ENCODE measurements at places on chromosomes 4 and X.

GRCh38 chr4:181870326-181870725 is 372.9 kb upstream of the TENM3 start:
- no peak for DNase-seq

- no peak for DNase-seq
These were observed 517.2 kb upstream of the ADGRL3 start for GRCh38 chr4:60682901-60683300.

DNA sequence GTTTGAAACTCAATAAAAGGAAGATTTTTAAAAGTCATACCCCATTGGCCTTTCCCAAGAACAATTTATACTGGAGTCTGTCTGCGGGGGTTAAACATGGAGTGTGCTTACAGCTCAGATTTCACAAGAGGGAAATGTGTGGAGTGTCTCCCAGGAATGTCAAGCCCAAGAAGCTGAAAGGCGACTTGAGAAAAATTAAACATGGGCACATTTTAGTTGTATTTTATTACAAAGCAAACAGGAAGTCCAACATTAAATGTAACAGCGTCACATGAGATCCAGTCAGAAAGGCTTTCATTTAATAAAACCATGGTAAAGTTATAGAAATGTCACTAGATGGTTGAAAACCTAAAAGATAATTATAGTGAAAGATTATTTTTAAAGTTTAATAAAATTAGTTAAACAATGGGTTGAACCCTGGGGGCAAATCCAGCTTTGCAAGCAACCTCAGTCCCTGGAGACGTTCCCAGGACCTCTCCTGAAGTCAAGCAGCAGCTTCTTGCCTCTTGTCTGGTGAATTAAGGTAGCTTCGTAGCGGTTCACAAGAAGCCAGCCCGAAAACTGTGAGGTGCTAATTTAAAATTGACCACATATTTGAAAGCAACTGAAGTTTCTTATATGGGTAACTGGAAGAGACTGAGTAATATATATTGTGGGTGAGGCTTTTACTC is 168.4 kb upstream of the EDNRA start:
- DNase-seq: no peak

DNA sequence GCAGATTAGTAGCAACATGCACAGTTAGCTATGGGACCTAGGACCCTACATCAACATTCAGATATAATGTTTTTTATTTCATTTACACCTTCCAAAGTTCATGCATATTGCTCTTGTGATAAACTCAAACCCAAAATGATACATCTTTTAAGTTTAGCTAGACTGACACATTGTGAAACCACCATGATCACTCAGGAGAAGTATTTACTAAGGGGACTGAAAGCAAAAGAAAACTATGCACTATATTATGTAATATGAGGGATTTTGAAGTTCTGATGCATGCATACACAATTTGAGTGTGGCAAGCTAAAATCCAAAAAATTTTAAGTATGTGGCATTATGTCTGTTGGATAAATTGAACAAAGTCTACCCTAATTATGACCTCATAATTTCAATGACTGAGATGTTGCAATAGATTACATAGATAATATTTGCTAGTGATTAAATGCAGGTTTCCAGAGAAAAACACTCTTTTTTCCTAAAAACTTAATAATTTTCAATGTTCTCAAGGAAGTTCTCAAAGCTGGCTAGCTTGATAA is 914.8 kb upstream of the GRIA3 start:
- no peak for DNase-seq

GRCh38 chrX:100731441-100732281 is at the start of gene SYTL4:
Gene SYTL4 (minus strand): TSS chrX:100732121. CDS start chrX:100702037, 30,084 bp downstream.
- no peak for DNase-seq

DNA sequence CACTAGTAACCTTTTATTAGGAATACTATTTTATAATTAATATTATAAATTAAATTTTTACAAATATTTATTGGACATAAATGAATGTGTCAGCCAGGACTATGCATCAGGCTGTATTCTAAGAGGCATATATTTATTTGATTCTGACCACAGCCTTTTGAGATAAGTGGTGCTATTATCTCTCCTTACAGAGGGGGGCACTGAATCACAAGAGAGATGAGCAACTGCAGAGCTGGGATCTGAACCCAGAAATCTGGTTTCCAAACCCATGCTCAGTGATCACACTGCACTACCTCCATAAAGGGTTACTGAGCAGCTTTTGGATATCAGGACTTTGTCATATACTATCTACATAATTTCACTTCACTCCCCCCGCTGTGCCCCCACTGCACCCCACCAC is 322.0 kb downstream of the TMA16 start:
- DNase-seq: no peak

DNA sequence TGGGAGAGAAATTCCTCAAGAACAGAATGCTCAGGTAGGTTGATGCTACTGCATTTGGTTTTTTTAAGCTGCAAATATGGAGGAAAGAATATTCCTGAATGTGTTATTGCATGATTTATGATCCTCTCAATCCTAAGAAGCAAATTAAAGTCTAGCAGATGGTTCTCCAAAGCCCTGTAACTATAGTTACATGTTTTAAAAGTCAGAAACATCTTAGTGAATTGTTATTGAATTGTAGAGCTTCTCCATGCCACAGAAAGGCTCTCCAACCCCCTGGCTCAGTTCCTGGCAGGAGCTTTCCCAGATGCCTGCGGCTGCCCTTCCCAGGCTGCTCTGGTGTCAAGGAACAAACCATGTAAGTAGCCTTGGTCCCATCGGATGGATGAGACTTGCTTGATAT is 227.8 kb upstream of the GATB start:
- no peak for DNase-seq

GRCh38 chr4:8917321-8917811 is 45.7 kb upstream of the HMX1 start:
- DNase-seq: no peak

DNA sequence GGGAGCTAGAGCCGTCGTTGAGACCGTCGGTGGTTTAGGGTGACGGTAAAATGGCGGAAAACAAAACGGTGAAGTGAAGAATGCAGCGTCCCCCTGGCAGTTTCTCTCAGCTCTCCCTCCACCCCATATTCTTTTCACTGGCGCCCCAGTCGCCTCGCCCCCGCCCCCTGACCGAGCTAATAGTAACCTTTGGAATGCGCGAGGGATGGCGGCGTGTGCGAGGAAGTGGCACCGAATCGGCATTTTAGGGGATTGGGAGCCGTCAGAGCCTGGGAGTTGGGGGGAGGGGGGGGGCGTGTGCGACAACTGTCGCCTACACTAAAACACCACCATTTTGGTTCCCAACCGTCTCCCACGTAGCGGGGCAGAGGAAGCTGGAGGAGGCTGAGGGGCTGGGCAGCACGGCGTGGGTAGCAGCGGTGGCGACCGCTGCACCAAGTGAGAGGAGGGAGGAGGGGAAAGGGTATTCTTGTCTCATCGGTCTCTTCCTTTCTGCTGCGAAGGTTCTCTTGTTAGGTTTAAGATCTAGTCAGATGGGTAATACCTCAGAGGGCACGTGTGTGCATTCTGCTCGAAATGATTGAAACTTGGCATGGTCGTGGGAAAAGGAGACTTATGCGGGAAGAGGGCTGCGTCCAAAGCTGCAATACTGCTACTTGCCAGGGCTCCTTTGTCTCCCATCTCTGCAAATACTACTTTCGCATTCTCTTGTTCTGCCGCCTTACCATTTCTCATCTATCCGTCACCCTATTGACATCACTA is 840 bp downstream of the ZNF711 start:
- peak; percentile 29 for DNase-seq

GRCh38 chr4:8727546-8728510 is 135.3 kb downstream of the CPZ start:
- DNase-seq: no peak

DNA sequence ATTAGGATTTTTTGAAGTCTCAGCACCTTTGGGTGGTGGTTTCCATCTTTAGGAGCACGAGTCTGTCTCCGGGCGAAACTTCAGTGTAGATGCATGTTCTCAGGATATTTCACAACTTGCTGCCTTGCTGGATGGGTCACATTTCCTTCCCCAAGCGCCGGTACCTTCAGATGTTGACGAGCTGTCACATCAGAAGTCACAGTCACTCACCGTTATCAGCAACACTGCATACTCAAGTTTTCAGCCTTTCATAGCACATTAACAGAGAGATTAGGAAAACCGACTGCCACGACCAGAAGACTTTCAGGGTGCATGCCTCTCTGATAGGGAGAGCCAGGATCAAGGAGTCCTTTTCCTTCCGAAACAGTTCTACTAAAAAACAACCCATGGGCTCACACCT is 77.8 kb downstream of the SHROOM2 start:
- no peak for DNase-seq

DNA sequence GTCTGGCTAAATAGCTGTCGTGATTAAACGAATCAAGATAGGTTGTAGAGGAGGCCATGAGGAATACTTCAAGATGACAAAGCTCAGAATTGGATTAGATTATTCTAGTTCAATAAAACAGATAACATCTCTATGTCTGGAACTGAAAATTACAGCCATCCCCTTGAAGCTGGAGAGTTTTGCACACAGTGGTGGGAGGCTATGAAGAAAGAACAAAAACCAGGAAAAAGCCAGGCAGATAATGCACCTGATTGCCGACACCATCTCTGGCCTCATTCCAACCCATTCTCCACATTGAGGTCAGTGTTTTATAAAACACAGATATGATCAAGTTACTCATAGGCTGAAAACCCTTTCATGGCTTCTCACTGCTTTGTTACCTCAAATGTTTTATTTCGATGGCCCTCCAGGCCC is 188.3 kb downstream of the RASL11B start:
- no peak for DNase-seq

DNA sequence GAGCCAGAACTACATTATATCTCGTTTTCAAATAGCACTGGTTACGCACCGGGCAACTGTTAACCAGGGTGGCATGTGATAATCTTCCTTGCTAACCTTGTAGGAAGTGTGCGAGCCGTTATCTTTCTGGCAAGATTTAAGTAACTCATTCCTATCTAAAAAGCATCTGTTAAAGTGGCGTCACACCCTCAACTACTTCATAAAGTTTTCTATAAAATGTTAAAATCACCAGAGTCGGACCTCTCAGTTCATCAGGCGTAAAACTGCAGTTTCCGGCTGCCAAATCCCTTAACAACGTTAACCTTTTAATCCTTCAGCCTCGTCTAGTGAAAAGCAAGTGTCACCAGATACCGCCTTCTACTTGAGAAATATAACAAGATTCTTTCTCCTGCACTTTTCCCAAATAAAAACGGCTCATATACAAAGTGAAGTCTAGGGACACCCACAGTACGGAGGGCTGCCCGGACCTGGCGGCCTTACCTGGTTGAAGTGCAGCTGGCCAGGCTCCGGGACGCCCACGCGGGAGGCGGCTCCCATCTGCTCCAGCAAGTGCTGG is 1.2 kb downstream of the SLC39A8 start:
- peak; percentile 41 for DNase-seq

GRCh38 chrX:153889123-153889522 is 3.1 kb upstream of the L1CAM start:
- no peak for DNase-seq

DNA sequence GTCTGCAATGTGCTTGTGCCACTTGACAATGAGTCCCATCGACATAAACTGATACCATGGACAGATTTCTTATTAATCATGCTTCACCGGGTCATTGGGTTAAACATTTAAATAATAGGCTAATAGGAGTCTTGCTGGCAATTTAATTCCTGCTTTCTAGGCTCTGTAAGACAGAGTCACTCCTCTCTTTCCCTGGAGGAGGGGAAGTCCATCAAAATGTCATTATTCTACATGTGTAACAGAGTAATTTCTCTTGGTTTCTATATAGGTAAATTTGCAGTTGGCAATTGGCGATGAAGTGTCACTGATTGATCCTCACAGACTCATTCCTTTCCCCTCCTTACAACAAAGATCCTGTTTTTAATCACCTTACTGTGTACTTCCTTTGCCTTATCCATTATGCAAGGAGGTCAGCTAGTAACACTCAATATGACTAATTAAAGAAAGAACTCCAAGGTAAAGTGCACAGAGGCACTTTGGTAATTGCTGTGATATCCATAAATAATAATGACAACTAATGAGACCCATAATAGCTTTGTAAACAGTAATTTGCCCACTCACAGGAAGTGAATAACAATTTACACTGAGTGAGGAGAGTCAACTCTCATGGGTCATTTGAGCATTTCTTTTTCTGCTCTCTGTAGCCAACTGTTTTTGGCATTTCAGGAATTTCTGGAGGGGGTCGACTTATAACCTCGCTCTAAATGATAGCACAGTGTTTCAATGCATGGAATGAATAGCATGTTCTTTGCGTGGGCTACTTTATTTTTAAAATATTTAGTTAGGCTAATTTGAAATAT is 184.0 kb downstream of the UGT8 start:
- DNase-seq: no peak

DNA sequence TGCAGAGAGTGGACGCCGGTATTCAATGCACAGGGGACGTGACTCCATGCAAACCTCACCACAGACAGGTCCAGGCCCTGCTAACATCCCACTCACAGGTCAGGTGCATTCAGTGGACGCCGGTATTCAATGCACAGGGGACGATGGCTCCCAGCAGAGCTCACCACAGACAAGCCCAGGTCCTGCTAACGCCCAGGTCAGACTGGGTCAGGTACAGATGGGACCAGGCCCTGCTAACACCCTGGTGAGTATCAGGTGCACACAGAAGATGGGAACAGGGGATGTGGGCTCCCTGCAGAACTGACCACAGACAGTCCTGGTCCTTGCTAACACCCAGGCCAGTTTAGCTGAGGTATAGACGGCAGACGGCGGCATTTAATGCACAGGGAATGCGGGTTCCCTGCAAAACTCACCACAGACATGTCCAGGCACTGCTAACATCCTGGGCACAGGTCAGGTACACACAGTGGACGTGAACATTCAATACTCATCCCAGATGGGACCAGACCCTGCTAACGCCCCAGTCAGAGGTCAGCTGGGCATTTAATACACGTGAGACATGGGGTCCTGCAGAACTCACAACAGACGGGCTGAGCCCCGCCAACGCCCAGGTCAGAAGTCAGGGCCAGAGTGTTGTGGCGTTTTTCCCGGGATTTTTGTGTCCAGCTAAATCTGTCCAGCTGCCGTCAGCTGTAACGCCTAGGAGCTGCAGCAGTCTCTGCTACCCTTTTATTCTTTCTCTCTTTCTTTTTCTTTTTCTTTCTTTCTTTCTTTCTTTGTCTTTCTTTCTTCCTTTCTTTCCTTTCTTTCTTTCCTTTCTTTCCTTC is 99.2 kb downstream of the SHOX start:
- DNase-seq: no peak

GRCh38 chr4:83205760-83206159 is 78.8 kb downstream of the COQ2 start:
- no peak for DNase-seq

- no peak for DNase-seq
These were observed 38.9 kb downstream of the DDX60L start for GRCh38 chr4:168441412-168441811.

DNA sequence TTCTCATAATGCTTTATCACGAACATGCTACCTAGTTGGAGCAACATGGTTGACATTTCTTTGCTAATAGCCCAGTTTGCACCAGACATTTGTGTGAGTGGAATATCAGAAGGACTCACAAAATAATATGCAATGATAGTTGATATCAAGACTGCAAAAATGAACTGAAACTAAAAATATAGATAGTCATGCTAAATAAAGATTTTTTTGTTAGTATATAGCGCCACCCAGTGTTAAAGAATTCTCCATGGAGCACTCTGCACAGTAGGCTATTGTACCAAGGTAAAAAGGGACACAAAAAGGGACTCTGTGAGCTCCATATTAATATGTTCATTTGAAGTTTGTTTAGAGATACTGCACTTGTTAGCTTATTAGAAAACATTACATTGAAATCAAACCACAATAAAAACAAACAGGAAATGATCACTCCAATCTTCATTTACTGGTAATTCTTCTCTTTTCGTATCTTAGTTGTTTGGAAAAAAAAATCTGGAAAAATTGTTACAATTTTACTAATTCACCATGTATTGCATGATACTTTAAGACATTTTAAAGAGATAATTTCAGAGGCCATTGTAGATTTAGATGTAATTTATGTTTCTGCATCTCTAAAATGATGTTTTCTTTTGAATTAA is 1509.6 kb downstream of the ADGRL3 start:
- peak; percentile 54 for DNase-seq
